ENCODE measurements at places on chromosomes 12 and 14.
A peak's percentile ranks its signal among the peaks of the same experiment; 100 is the strongest.

GRCh38 chr12:66137937-66138336, 7.4 kb upstream of the LLPH start:
- H3K4me1 ChIP-seq: no peaks in the 10 kb centered on the region
- no peaks in the 10 kb centered on the region for H3K27me3 ChIP-seq
- DNase-seq: no peak
- H3K4me3 ChIP-seq: no peak overlapping the region

DNA sequence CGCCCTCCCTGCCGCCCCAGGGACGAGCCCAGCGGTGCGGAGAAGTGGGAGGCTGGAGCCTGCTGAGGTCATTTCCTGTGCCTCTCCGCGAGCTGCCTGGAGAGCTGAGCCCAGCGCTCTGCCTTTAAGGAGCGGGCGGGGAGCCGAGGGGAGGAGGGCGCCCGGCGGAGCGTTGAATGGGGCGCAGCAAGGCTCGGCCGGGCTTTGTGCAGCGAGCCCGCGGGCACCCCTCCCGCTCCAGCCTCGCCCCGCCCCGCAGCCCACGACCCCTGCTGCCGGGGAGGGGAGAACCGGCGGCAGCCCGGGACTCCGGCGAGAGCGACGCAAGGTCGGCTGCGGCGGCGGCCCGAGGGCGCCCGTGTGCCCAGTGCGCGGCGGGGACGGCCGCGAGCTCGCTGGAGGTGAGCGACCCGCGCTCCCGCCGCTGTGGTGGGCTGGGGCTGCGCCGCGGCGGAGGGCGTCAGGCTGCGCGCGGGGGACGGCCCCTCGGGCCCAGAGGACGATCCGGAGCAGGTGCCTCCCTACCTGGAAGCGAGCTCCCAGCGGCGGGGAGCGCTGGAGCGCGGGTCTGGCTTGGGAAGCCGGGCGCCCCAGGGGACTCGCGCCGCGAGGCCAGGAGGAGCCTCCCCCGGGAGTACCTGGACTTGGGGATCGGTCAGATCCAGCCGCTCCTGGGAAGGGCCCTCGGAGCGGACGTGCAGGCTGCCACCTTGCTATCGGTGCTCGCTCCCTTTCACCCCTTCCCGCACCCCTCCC, at the start of gene PLEKHH1:
Gene PLEKHH1 (plus strand): TSS at position 293 of the 756 bp plus-strand sequence. CDS start 8,578 bp downstream, outside the sequence.
- peak within 1 kb of the TSS; percentile 85 for H3K27ac ChIP-seq
- peak within 1 kb of the TSS; percentile 28 for H3K4me3 ChIP-seq
- peak; percentile 95 for DNase-seq
- no peaks in the 10 kb centered on the region for H3K27me3 ChIP-seq

DNA sequence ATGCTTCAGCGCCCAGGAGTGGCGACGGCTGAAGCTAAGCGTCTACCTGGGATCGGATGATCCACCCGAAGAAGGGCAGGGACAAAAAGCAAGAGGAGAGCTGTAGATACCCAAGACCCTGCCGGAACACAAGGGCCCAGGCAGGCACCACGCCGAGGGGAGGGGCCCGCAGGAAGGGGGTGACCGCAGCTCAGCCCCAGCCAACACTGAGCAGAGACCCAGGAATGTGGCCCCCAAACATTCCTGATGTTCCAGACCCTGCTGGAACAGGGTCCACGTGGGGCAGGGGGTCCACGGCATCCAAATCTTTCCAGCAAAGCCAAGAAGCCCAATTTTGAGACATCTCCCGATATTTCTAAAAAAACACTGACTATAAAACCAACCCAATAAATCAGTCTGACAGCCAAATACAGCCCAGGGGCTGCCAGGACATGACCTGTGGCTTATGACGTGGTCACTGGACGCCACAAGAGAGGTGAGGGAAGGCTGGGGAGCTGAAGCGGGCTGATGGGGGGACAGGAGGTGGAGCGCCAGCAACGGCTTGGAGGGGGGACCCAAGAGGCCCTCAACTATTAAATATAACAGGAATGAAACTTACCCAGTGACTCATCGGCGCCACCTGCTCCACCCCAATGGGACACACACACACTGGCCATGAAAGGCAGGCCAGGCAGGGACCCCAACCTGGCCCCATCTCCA, 58.9 kb downstream of the NCOR2 start:
- DNase-seq: no peak
- no peaks in the 10 kb centered on the region for H3K36me3 ChIP-seq
- no peaks in the 10 kb centered on the region for H3K27me3 ChIP-seq
- peaks cover 41% of the 10 kb centered on the region for H3K4me1 ChIP-seq

GRCh38 chr12:39835517-39836489, 216.2 kb upstream of the ABCD2 start:
- no peaks in the 10 kb centered on the region for H3K27me3 ChIP-seq
- H3K27ac ChIP-seq: no peak overlapping the region
- peaks cover 3% of the 10 kb centered on the region for H3K4me1 ChIP-seq
- DNase-seq: no peak
- no peaks in the 10 kb centered on the region for H3K36me3 ChIP-seq

DNA sequence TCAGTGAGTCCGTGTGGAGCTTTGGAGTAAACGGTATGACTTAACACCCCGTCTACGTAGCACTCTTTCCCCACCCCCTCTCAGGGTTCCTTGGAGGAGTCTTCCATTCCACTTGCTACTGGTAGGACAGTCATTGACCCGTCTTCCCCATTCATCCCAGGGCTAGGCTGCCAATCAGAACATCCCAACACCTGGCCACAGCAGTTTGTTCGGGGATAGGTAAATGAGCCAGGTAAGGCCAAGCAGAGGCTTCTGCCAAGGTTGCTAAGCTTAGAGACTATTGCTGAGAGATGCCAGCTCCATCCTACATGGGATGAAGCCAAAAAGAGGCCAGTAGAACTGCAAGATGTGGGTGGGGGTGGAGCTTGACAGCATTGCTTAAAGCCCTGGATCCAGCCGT, 130.8 kb downstream of the BCL11B start:
- H3K27me3 ChIP-seq: no peaks in the 10 kb centered on the region
- no peak overlapping the region for H3K27ac ChIP-seq
- no peaks in the 10 kb centered on the region for H3K36me3 ChIP-seq

DNA sequence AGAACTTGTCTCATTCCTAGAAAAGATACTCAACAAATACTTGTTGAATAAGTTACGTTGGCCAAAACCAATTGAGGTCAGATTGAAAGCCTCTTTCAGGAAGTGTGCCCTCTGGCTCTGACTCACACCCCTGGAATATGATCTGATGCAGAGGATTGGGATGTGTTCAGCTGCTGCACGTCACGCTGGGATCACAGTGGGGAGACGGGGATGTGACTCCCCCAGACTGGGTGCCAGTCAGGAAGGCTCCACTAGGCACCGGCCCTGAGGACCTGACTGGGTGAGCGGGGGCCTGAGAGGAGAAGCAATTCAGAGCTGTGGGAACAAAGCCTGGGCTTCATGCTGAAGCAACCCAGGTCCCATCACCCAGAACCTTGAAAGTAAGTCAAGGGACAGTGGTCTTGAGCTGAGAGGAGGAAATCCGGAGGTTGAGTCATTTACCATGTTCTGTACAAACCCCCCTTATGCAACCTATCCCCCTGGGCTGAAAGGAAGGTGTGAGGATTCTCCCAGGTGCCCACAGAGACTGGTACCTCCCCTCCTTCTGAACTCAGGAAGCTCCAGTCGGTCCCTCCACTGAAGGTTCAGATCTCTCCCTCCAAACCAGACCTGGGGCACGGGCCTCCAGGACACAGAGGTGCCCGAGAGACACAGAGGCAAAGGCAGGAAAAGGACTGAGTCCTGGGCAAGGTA, 3.9 kb downstream of the CEBPE start:
- no peak for DNase-seq
- peaks cover 24% of the 10 kb centered on the region for H3K27me3 ChIP-seq
- H3K27ac ChIP-seq: no peak overlapping the region
- no peak overlapping the region for H3K4me3 ChIP-seq
- H3K4me1 ChIP-seq: peaks cover 4% of the 10 kb centered on the region

DNA sequence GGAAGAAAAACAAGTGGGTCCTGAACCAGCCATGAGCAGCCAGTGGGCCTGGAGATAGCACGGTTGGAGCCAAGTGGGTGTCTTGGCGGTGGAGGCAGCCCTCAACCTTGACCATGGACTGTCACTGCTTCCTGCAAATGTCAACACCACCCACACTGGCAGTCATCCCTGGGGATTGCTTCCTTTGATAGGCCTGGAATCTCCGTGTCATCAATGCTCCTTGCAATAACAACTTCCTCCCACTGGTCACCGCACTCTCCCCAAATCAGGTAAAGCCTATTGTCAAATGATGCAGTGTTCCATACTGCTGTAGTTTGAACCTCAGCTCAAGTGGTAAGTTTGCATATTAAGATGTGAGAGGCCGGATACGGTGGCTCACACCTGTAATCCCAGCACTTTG, 129.1 kb downstream of the NTF3 start:
- H3K27me3 ChIP-seq: no peaks in the 10 kb centered on the region
- no peak overlapping the region for H3K27ac ChIP-seq
- H3K36me3 ChIP-seq: no peaks in the 10 kb centered on the region
- H3K4me3 ChIP-seq: no peak overlapping the region

DNA sequence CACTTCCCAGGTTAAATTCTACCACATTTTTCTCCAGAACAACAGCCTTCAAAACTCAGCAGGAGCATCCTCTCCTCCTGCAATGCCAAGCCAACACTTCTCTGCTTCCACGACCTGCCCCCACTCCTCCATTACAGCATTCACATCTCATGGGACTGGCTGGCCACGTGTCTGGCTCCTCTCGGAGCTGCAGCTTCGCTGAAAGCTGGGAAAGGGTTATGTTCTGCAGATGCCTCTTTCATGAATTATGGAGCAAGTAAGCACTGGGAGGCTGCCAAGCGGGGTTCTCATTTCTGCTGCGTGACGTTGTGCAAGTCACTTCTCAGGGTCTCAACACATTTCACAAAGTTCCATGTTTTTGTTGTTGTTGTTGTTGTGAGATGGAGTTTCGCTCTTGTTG, 142.2 kb upstream of the RFLNA start:
- H3K27me3 ChIP-seq: no peaks in the 10 kb centered on the region
- no peaks in the 10 kb centered on the region for H3K4me1 ChIP-seq
- H3K36me3 ChIP-seq: no peaks in the 10 kb centered on the region

DNA sequence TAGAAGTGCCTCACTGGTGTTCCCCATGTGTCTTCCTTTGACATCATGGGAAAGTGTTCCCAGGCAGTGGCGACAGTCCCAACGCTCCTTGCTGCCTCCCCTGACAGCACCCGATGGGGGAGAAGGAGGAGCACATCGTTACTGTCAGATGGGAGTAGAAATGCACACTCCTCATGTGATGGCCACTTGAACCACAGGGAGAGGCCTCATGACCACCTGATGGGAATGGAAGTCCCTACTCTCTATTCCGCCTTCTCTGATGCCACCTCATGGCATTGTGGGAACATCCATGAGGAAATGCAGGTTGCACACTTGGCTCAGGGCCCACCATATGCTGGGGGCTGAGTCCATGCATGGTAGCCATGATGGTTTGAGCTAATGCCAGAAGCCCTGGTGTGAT, 14.3 kb upstream of the CORO1C start:
- H3K36me3 ChIP-seq: no peaks in the 10 kb centered on the region
- H3K27ac ChIP-seq: no peak overlapping the region
- peaks cover 1% of the 10 kb centered on the region for H3K4me1 ChIP-seq
- DNase-seq: no peak

- no peaks in the 10 kb centered on the region for H3K4me1 ChIP-seq
- H3K4me3 ChIP-seq: no peak overlapping the region
- H3K36me3 ChIP-seq: no peaks in the 10 kb centered on the region
Observed at GRCh38 chr14:97180304-97181200, 383.4 kb downstream of the VRK1 start.

- H3K27ac ChIP-seq: no peak overlapping the region
- DNase-seq: no peak
- H3K4me1 ChIP-seq: no peaks in the 10 kb centered on the region
- H3K36me3 ChIP-seq: no peaks in the 10 kb centered on the region
- H3K4me3 ChIP-seq: no peak overlapping the region
Observed at GRCh38 chr14:64623554-64624165, 73.9 kb downstream of the PPP1R36 start.

- no peak for DNase-seq
- H3K27me3 ChIP-seq: no peaks in the 10 kb centered on the region
- H3K4me1 ChIP-seq: peaks cover 2% of the 10 kb centered on the region
- H3K4me3 ChIP-seq: no peak overlapping the region
- no peak overlapping the region for H3K27ac ChIP-seq
Observed at GRCh38 chr14:100278702-100279101, 27.5 kb downstream of the SLC25A29 start.

GRCh38 chr12:106670131-106670530, 87.3 kb downstream of the RFX4 start:
- no peak overlapping the region for H3K27ac ChIP-seq
- no peaks in the 10 kb centered on the region for H3K4me1 ChIP-seq
- no peaks in the 10 kb centered on the region for H3K36me3 ChIP-seq
- peaks cover 7% of the 10 kb centered on the region for H3K27me3 ChIP-seq
- H3K4me3 ChIP-seq: no peak overlapping the region

DNA sequence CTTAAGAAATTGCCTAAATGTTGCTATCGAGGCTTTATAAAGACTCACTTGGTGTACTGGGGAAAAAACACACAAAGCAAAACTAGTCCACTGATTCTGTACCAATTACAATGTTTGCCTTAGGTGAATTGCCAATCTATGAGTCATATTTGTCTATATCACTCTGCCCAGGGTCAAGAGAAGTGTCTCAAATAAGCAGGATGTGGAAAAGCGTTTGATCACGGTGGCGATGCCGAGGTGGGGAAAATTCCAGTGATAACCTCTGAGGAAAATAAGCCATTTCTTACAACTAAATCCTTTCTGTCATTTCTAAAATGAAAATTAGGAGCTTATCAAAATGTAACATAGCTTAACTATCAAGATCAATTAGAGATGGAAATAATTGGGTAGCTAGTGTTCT, 148.6 kb upstream of the DIO3 start:
- H3K36me3 ChIP-seq: no peaks in the 10 kb centered on the region
- H3K4me3 ChIP-seq: no peak overlapping the region
- H3K4me1 ChIP-seq: no peaks in the 10 kb centered on the region
- H3K27ac ChIP-seq: no peak overlapping the region
- no peaks in the 10 kb centered on the region for H3K27me3 ChIP-seq

GRCh38 chr12:117025481-117026151, 73.6 kb downstream of the TESC start:
- DNase-seq: peak; percentile 59
- H3K27ac ChIP-seq: no peak overlapping the region
- H3K4me1 ChIP-seq: no peaks in the 10 kb centered on the region
- no peak overlapping the region for H3K4me3 ChIP-seq

DNA sequence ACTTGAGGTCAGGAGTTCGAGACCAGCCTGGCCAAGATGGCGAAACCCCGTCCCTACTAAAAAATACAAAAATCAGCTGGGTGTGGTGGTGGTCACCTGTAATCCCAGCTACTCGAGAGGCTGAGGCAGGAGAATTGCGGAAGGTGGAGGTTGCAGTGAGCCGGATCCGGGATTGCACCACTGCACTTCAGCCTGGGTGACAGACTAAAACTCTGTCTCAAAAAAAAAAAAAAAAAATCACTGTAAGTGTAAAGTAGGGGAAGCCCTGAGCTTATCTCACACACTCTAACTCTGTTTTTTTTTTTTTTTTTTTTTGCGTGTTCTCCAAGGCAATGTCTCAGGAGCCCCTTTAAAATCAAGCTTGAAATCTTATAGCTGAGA, 421 bp upstream of the RBMS2 start:
- no peak overlapping the region for H3K4me3 ChIP-seq
- DNase-seq: no peak
- H3K27ac ChIP-seq: peak overlapping the region; percentile 97
- no peaks in the 10 kb centered on the region for H3K4me1 ChIP-seq

All from small intestine (tissue), 16 donors.